H9 (cell line): ENCODE measurements at places on chromosomes 1 and 21. TPM values are rescaled to one million over a fixed set of nuclear protein-coding genes. Genes with fewer than 3 reads are reported as not detected.

KIAA0040 gene
- total RNA-seq, result 5.0 and 5.2 TPM in 2 replicates

KCND3 gene
- total RNA-seq, result 0.15 TPM in 2 replicates

SMIM1 gene
- total RNA-seq, result 5.3 and 7.3 TPM in 2 replicates

DNA sequence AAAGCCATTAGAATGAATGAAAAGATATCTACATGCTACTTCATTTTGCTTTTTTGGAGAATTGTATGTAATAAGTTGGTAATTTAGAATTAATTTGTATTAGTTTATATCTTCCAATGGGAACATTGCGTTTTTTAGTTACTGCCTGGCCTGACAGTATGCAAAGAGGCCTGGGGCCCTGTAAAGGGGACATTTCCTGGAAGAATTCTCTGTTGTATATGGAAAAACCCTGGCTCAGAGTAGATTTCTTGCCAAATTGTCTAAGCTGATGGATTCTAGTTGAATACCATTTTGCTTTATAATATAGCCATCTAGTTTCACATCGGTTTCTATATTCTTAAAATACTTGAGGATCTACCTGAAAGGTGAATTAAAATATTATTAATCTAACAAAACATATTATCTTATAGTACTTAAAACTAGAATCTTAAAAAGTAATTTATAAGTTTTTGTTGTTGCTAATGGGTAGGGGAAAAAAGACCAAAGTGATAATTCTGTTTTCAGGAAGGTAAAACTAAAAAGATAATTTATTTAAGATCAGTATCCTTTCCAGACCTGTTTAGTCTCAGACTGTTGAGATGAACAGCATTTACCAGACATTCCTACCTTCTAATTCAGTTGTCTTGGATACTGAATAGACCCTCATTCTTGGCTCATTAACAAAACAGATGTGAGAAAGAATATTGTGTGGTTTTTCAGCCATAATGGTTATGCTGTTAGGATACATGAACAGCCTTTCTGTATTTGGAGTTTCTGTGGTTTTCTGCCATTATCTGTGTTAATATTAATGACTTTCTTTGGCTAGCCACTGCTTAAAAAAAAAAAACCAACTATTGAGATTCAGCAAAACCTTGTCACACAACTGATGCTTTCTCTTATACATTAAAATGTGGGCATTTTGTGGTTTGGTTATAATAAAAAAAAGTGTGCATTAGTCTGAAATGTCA is 4.8 kb downstream of the AGO3 start:
- no peak for DNase-seq

GRCh38 chr1:39462074-39462473 is 29.4 kb upstream of the BMP8A start:
- no peak for DNase-seq

DNA sequence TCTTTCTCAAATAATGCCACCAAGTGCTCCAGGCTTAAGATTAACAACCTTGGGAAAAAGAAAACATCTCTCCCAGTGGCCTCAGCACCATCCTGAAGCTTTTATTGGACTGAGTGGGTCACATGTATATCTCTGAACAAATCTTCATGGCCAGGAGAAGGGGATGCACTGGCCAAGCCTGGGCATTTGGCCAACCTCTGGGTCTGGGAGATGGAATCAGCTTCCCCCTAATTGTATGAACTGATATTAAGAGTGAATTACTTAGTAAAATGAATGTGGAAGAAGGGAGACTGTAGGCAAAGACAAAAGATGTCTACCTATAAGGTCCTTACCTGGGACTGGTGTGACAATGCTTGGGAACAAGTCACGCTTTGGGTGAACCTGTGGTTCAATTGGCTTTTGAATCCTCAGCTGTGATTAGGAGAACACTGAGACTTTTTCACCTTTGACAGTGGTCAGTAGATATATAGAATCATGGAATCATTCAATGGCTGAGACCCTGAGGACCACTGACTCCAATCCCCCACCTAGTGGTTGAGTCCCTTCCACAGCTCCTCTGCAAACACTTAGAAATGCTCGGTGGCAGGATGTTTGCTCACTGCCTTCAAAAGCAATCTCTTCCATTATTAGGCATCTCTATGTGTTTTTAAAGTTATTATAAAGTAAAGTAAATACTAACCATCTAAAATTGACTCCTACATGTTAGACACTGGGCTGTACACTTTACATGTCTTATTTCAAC is 102.6 kb upstream of the ATP1A1 start:
- no peak for DNase-seq

DNA sequence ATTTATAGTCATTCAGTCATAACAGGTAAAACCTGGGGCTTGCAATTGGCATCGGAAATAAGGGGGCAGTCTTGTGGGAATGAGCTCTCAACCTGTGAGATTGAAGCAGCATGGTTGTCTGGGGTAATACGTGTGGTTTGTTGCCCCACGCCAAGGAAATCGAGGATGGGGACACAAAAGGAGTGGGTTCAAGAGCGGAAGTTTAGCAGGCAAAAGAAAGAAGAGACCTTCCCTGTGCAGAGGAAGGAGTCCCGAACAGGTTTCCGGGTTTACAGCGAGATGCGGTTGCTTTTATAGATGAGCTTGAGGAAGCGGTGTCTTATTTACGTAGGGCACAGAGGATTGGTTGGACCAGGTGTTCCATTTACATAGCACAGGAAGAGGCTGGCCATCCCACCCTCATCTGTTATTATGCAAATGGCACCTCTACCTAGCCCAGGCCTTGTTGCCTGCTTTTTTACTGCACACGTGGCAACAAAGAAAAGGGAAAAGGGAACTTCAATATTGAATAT is 37.3 kb downstream of the IFNAR1 start:
- DNase-seq, result peak; percentile 92

GRCh38 chr1:2962946-2963345 is 58.3 kb upstream of the ACTRT2 start:
- DNase-seq, result no peak

GRCh38 chr1:3186526-3186921 is 117.5 kb downstream of the PRDM16 start:
- DNase-seq, result peak; percentile 50

GRCh38 chr1:234629026-234629425 is 19.0 kb upstream of the IRF2BP2 start:
- no peak for DNase-seq

- DNase-seq, result no peak
Observed at GRCh38 chr1:15066191-15066590, 87.4 kb upstream of the TMEM51 start.

DNA sequence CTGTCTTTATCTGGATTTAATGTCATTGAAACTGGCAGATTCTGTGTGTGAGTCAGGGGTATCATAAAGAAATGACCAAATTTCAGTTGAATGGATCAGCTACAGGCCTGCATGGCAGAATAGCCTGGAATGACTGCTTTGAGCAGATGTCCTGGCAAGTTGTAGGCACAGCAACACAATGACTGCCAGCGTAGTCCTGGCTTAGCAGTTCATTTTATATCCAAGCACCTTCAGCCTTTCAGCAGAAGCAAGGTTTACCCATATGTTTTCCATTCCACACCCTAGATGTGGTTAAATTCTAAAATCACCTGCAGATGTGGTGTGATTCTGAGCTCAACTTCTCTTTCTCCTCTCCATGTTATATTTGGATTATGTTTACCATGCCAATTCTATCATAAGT is 22.3 kb upstream of the PTGFR start:
- no peak for DNase-seq

GRCh38 chr1:204443260-204443619 is 31.6 kb upstream of the PPP1R15B start:
- DNase-seq, result no peak

DNA sequence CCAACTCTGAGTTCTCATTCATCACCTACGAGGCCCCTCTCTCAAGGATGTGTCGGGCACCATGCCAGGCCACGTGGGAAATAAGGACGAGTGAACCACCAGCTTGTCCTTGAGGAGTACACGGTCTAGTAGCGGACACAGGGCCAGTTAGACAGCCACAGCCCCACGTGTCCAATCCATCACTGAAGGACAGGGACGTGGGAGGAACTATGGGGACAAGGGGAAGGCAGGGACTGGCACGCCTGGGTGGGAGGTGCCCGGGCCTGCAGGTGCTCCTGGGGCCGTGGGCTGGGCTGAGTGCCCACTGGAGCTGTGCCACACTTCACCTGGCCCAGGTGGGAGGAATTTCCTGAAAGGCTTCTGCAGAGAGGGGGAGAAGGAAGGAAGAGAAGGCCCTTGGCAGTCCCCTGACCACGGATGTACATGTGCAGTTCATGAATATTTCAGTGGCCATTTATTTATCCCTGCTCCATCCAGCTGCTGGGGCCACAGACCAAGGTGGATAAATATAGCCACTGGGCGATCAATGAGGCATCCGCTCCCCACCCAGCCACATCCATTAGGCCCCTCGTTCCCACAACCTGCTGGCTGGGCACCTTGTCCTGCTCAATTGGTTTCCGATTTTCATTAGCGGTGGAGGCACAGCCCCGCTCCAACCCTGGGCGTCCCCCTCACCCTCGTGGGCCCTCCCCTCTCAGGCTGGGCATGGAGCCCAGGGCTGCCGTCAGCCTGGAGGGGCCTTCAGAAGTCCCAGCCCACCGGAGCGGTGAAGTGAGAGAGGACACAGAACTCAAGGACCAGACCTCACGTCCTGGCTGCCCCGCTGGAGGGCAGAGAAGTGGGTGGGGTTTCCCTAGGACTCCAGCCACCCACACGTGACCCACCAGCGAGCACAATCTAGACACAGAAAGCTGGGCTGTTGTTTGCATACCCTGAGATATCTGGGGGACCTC is 59.5 kb downstream of the CASZ1 start:
- DNase-seq, result no peak
